ENCODE measurements at places on chromosomes 1 and 21.

GRCh38 chr1:6152181-6152580 is 27.9 kb downstream of the CHD5 start:
- no peak for DNase-seq

GRCh38 chr1:226845624-226846023 is 24.8 kb upstream of the PSEN2 start:
- DNase-seq = no peak

GRCh38 chr1:7594714-7595295 is 176.3 kb upstream of the VAMP3 start:
- no peak for DNase-seq

DNA sequence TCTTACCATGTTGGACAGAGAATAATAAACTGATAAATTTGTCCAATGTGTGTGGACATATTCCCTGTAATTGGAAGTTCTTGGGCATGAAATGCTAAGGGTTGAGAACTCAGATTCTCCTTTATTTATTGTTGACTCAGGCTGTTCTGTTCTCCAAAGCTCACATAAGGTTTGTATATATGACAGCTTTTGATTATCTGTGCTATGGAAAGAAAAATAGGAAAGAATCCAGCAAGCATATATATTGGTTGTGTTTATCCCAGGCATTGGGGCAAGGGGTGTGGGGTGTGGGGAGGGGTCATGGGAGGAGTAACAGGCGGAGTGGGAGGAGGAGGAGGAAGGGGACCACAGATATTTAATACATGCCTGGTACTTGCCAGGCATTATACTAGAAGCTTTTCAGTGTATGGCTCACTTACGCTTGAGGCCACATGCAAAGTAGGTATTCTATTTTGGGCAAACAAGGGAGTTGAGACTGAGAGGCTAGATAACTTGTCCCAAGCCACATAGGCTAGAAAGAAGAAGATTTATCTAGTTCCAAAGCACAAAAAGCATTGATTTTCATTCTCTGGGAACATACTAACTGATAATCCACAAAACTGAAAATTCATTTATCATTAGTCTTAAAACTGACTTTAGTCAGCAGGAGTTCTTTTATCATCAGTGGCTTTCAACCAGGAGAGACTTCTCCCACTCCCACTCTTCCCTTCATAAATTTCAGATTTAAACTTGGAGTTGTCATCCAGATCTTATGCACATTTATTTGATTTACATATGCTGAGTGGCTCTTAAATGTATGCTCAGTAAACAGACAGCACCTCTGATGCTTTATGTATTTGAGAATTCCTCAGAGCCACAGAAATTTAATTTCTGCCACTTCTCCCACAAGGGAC is 27.2 kb downstream of the NGF start:
- DNase-seq = no peak

DNA sequence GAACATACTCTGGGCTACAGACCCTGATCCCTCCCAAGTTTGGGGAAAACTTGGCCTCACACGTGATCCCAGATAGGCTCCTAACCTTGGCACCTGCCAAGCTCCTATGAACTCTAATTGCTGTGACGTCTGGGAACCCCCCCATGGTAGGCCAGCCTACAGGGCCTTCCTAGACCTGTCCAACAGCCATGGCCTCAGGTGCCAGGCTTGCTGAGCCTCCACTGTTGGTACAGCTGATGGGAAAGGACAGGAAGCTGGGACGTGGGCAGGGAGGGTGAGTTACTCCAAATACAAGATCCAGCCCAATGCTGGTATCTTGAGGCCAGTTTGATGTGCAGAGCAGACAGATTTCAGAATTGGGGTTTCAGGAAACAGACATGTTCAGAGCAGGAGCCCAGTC is 19.1 kb downstream of the SMIM12 start:
- no peak for DNase-seq

GRCh38 chr1:155226188-155226909 is 17.9 kb downstream of the MTX1 start:
- DNase-seq = peak; percentile 74

- peak; percentile 10 for DNase-seq
These were observed 8.7 kb upstream of the SNAPIN start for GRCh38 chr1:153649863-153650235.

GRCh38 chr1:213940947-213941346 is 46.8 kb upstream of the PROX1 start:
- DNase-seq = no peak

DNA sequence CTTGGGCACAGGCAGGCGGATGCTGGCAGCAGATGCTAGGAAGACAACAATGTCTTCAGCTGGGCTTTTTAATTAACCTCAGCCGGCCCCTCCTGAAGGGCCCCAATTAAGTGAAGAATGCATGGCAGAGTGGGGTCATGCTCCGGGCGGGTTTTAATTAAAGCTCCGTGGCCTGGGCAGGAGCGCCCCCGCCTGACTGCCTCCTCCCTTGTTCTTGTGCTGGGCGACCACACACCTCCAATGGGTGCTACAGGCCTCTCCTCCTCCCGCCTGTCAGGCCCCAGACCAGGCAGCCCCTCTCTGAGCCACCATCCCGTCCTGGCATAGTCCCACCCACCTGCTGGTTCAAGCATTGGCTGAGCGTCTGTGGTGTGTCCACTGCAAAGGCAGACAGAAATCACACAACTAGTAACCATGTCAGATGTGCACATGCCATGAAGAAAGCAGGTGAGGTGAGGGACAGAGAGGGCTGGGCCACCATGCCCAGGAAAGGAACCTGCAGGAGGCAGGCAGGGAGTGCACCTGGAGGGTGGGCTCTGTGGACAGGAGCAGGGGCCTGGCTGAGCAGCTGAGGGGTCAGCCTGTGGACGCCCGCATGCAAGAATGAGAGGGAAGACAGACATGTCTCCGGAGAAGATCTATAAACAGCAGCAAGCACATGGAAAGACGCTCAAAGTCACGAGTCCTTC is 8.5 kb upstream of the ARF1 start:
- DNase-seq = peak; percentile 8

- no peak for DNase-seq
These were observed 116.1 kb downstream of the DMRTB1 start for GRCh38 chr1:53575141-53575954.

- no peak for DNase-seq
These were observed 43.4 kb downstream of the LTN1 start for GRCh38 chr21:28949318-28949717.

- DNase-seq = no peak
These were observed 302.7 kb downstream of the DUSP10 start for GRCh38 chr1:221439008-221439746.

- no peak for DNase-seq
These were observed 15.2 kb upstream of the GJB5 start for GRCh38 chr1:34739613-34740012.

GRCh38 chr1:24101796-24102586 is 9.9 kb downstream of the MYOM3 start:
- DNase-seq = no peak

GRCh38 chr1:54487571-54488050 is 60.4 kb upstream of the ACOT11 start:
- DNase-seq = no peak

DNA sequence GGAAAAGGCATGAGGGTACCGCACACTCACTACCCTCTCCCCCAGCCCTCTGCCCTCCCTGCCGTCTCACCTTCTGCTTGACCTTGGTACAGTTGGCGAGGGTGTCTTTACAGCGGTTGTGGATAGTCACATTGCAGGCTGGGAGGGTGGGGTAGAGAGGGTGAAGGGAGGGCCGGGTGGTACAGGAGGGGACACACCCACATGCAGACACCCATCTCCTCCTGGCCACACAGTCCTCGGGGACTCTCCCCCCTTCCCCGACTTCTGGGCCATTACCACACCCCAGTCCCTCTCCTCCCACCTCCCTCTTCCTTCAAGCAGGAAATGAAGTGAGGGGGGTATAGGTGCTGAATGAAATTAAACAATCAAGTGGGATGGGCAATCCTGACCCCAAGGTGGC is 11.6 kb downstream of the ARHGEF2 start:
- no peak for DNase-seq

GRCh38 chr1:92736395-92736794 is 48.5 kb downstream of the EVI5 start:
- DNase-seq = no peak

- DNase-seq = no peak
These were observed 58.6 kb downstream of the FMO4 start for GRCh38 chr1:171372418-171373084.

DNA sequence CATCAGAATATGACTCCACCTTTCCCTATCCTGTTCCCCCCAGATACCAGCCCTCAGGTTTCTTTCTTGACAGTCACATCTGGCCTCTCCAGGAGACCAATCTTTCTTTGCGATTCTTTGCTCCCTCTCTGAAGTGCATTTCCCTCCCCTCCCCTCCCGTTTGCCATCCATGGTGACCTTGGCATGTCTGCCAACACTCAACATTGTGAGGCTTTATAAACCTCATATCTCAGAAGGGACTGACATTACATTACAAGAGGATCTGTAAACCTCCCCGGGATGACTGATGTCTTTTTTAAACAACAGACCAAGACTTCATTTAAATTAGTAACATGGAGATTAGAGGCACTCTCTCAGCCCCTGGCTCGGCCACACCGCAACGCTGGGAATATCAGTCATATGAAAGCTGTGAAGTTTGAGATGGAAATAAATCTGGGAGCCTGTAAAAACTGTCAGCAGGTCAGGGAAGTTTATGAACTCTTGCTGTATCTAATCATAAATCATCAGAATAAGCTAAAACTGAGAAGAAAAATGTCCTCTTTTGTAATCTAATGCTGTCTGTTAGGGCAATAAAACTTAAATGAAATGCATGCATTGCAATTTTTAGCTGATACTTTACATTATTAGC is 401.7 kb upstream of the PROX1 start:
- no peak for DNase-seq

DNA sequence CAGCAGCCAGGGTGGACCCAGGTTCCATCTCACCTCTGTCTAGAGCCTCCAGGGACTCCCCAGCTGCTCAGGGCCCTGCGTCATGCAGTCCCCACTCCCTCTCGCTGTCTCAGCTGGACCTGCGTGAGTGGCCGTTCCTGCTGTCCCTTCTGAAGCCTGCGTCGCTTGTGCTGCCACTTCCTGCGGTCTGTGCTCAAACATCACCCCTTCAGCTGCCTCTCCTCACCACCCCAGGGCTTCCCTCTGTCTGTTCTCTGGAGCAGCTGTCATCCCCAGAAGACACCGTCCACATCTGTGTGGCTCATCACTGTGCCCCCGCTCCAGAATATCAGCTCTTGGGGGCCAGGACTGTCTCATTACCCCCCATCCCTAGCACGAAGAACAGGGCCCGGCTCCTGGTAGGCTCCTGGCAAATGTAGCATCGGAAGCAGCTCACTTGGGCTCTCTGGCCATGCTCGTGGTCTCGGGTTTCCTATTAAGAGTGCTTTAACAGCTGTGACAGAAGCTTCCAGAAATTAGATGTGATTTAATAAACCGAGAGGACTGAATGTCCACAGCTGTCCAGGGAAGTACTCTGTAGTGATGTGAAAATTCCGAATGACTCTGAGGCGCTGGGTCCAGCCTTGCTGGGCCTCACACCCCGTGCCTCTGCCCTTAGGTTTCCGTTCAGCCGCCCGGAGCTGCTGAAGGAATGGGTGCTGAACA is 3.3 kb downstream of the THAP3 start:
- DNase-seq = no peak

GRCh38 chr1:204640578-204640977 is 45.0 kb downstream of the LRRN2 start:
- no peak for DNase-seq

DNA sequence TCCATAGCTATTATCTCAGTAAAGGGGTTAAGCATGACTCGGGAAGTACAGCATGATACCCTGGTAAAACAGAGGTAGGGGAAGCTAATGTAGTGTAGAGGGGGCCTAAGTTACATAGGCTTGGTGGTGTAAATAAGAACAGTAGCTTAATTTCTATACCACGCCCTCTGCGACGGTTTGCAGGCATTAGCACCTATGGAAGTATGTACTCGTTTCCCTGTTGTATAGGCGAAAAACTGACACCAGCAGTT is 470 bp upstream of the NAXE start:
- DNase-seq = no peak

GRCh38 chr1:217049721-217050120 is 326.5 kb upstream of the ESRRG start:
- no peak for DNase-seq

GRCh38 chr1:54227891-54228310 is 27.9 kb downstream of the MRPL37 start:
- no peak for DNase-seq

GRCh38 chr1:221487781-221488524 is 253.9 kb downstream of the DUSP10 start:
- DNase-seq = no peak

GRCh38 chr1:43194509-43194908 is 22.4 kb downstream of the CFAP57 start:
- DNase-seq = no peak

GRCh38 chr1:158199849-158200248 is 19.2 kb downstream of the CD1D start:
- no peak for DNase-seq

DNA sequence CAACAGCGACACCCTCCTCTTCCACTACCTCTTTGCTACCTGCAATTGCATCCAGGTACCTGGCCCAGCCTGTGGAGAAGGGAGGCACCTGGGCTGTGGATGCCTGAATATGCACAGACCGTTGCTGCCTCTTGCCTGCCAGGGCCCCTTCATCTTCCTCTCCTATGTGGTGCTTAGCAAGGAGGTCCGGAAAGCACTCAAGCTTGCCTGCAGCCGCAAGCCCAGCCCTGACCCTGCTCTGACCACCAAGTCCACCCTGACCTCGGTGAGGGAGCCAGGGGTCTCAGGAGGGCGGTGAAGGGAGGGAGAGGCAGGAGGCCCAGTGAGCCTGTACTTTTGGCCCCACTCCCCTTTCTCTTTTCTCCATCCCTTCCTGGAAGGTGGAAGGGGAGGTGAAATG is 11.5 kb downstream of the PSRC1 start:
- no peak for DNase-seq

DNA sequence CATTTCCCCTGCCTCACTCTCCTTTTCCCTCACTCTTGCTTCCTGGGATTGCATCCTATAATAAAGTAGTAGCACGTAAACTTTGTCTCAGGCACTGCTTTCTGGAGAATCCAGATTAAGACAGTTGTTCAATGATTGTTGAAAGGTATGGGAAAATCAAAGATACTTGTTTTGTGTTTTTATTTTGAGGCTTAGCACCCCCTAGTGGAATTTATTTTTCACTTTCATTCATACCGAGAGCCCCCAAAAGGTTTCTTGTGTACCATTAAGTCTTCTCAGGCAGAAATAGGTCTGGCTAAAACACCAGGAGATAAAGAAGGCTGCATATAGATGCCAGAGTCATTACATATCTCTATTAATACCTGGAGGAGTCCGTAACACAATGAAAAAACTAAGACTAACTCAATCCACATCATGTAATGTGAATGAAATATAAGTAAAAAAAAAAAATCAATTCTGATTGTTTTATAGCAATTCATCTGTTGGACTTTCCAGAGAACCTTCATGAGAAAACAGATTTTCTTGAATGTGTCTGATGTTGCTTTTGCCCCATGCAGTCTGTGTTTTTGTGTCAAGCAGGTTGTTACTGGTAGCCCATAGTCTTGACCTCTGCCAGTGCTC is 103.5 kb downstream of the RPE65 start:
- peak; percentile 23 for DNase-seq

- DNase-seq = no peak
These were observed 543.3 kb downstream of the KIF26B start for GRCh38 chr1:245698116-245698515.

- no peak for DNase-seq
These were observed 10.1 kb upstream of the MEF2D start for GRCh38 chr1:156510709-156511108.

GRCh38 chr1:71502006-71502405 is 421.2 kb upstream of the ZRANB2 start:
- DNase-seq = no peak

- DNase-seq = no peak
These were observed 105.0 kb downstream of the KIAA0319L start for GRCh38 chr1:35452106-35452774.

GRCh38 chr1:20290624-20291597 is at the start of gene VWA5B1:
Gene VWA5B1 (plus strand): TSS chr1:20290875. CDS start chr1:20310602, 19,727 bp downstream.
- DNase-seq = no peak

- DNase-seq = no peak
These were observed 38.6 kb downstream of the SSBP3 start for GRCh38 chr1:54367613-54368012.
